Stimulated activated CD4-positive, alpha-beta T cell treated with anti-CD3 and anti-CD28 coated beads, Interleukin-4, amount 100 ng/mL, for 4 hours (primary cell): ENCODE measurements at places on chromosomes 7 and 10.

DNA sequence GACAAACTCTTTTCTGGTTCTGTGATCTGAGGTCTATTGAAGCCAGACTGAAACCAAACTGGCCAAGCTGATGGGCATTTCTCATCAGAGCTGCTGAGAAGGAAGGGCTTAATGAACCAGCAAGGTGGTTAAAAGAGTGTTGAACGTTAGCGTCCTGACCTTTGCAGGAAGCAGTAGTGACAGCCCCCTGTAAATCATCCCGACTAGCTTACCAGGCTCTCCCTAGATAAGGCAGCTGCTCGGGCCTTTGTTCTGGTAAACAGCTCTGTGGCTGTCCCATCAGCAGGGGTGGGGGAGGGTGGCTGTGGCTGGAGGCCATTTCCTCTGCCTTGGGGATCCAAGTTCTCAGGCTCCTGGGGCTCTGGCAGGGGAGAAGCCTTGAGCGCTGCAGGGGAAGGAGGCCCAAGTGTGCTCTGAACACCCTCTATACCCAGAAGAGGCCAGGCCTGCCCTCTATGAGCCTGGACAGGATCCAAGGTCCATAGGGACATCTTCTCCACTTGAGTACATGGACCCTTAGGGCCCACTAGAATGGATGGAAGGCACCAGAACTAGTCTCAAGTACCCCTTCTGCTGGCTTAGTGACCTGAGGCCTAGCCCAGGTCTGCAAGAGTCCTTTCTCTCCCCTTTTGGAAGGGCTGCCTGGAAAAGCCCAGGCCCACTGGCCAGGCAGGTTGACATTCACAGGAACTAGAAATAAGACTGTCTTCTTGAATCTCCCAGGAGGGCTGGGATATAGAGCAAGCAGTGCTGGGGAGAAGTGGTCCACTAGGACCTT, 134.6 kb downstream of the ARHGAP22 start:
- DNase-seq, result no peak

GRCh38 chr7:111517549-111517951, 44.7 kb downstream of the IMMP2L start:
- DNase-seq, result no peak

GRCh38 chr7:14144538-14144937, 155.1 kb upstream of the ETV1 start:
- DNase-seq, result no peak

GRCh38 chr7:50591098-50591479, 25.9 kb upstream of the DDC start:
- no peak for DNase-seq

- no peak for DNase-seq
These were observed 62.9 kb upstream of the MKRN1 start for GRCh38 chr7:140542228-140542603.

DNA sequence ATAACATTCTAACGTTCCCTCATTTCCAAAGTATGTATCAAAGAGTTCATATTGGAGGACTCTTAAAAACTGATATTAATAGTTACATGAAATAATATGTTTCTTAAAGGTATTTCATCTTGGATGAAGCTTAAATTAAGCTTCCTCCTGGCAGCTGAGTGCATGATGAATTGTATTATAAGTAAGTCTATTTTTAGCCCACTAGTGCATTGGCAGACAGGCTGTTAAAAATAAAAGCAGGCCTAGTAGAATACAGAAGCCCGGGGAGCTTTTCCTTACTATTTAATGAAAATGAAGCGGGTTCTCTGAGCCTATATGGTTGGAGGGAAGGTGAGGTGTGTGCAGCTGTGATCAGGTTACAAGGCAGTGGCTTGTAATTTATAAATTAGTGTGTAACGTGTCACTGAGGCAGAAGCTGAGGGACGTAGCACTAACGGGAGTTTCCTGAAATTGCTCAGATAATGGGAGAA, 130.7 kb upstream of the KMT2E start:
- no peak for DNase-seq

- DNase-seq, result no peak
These were observed 4.1 kb upstream of the OIT3 start for GRCh38 chr10:72889391-72889831.

- no peak for DNase-seq
These were observed 4.9 kb upstream of the NKX2-3 start for GRCh38 chr10:99527526-99528493.

DNA sequence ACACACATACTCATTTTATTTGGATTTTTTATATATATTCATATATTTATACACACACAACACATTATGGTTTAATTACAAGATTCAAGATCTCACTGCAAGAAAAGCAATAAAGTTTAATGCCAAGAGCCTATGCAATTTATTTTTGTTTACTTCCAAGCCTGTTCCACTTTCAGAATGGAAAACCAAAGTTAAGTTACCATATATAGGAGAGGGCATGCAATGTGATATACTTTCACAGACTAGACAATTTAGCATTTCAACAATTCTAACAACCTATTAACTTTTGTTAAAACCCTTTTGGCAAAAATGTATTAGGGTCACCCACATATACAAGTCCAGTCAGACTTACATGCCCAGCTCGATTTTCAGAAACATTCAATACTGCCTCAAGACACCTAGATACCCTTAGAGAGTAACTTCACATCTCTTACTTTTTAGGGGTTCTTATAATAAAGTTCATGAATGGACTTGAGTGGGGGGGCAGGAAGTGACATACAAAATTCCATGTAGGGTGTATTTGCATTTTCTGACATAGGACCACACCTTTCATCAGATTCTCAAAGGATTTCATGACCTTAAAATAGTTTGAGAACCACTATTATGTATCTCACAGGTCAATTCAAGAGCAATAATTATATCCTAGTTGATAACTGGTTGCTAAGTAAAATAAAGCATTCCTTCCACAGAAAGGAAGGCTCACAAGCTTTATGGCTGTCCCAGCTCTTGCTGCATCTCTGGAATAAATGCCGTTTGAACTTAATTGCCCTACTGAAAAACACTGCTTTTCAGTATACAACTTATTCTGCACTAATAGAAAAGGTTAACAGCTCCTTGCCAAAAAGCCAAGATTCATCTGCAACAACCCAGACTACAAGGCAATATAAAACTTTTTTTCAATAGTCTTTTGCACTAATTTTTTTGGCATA, 2.5 kb downstream of the P4HA1 start:
- DNase-seq, result no peak

GRCh38 chr10:132236161-132236560, 49.4 kb downstream of the DPYSL4 start:
- DNase-seq, result no peak

DNA sequence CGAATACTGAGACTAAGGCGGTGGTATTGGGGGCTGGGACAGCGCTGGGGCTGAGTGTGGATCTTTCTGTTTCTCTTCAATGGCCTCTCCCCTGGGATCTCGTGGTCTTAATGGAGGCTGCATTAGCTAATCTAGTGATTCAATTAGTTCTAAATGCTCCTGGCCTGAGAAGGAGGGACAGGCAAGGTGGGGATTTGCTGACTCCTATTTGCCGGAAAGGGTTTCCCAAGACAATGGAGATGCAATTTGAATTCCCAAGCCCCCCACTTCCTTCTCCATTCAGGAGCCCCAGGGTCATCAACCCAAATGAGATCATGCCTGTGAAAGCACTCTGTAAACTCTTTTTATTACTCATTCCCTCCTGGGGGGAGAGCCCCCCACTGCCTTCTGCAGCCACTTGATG, 111.7 kb upstream of the PLXNA4 start:
- no peak for DNase-seq

DNA sequence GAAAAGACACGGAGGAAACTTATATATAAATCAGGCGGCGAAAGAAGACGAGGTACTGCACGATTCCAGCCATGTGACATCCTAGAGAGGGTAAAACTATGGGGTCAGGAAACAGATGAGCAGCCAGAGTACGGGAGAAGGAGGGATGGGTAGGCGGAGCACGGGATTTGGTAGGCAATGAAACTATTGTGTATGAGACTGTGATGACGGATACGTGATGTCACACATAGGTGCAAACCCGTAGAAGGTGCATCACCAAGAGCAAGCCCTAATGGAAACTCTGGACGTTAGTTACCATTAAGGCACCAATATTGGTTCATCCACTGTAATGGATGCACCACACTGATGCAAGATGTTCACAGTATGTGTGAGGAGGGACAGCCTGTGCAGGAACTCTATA, 93.8 kb upstream of the MGMT start:
- no peak for DNase-seq
